D341Med (cell line): ENCODE measurements at places on chromosomes 2 and 18.
A peak's percentile ranks its signal among the peaks of the same experiment; 100 is the strongest.

DNA sequence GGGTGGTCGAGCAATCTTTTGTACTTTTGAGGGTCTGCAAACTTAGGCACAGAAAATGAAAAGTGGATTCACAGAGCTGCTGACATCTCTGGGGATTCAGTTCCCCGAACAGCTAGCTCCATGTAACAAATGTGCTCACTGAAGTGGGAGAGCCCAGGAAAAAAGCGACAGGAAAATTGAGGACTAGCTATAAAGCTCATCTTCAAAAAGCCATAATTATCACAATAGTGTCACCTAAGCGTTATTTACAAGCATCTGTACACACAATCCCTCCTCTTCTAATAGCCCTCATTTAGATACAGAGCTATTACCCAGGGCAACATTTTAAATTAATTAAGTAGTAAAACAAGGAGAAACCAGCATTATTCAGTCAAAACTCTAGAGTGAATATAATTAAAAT is 36.1 kb downstream of the RNF152 start:
- no peak for DNase-seq

DNA sequence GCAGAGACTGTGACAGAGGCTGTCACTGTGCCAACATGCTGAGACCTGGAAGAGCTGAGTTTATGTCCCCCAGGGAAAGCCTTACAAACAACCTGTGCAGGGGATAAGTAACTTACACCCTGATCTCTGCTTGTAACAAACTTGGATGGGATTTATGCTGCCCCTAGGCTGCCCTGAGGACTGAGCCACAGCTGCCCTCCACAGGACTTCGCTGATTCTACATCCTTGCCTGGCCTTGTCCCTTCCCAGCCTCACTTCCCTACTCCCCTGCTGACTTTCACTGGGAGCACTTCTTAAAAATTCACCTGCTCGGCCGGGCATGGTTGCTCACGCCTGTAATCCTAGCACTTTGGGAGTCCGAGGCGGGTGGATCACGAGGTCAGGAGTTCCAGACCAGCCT is 45.9 kb upstream of the ASAP2 start:
- DNase-seq: no peak

DNA sequence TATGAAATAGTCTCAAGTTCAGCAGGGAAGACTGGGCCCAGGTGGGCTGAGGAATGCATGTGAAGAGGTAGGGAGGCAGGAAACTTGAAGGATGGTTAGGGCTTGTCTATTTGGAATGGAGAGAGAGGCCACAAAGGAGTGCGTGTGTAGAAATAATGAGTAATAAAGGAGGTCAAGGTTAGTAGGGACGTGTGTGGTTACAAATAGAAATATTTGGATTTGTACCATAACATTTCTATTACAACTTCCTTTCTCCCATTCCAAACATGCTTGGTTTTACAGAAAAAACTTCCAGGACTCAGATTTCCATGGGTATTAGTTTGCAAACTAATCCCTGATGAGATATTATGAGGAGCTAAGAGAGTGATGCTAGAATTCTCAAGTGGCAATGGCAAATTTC is 280.6 kb downstream of the NCKAP5 start:
- DNase-seq: no peak

GRCh38 chr2:226184940-226185615 is 614.5 kb downstream of the IRS1 start:
- no peak for DNase-seq

- no peak for DNase-seq
Observed at GRCh38 chr2:139518321-139518720, 738.1 kb upstream of the NXPH2 start.

DNA sequence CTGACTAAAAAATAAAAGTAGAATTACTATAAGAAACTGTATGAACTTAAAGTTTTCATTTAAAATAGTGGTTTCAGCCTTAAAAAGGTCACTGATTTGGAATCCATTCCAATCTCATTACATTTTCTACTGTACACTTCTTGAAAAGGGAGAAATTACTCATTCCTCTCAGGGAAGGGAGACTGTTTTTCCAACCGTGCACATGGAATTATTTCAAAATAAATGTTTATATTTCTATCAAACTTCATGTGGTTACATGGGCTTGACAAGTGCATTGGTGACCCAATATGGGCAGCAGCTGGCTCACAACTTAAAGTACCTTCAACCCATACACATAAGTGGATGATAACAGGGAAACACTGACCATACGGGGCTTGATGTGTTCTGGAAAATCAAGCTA is 324.5 kb upstream of the THUMPD2 start:
- DNase-seq: no peak

- DNase-seq: no peak
Observed at GRCh38 chr2:95063086-95063958, 37.8 kb downstream of the MAL start.

GRCh38 chr2:64459575-64459974 is 5.6 kb downstream of the LGALSL start:
- no peak for DNase-seq

DNA sequence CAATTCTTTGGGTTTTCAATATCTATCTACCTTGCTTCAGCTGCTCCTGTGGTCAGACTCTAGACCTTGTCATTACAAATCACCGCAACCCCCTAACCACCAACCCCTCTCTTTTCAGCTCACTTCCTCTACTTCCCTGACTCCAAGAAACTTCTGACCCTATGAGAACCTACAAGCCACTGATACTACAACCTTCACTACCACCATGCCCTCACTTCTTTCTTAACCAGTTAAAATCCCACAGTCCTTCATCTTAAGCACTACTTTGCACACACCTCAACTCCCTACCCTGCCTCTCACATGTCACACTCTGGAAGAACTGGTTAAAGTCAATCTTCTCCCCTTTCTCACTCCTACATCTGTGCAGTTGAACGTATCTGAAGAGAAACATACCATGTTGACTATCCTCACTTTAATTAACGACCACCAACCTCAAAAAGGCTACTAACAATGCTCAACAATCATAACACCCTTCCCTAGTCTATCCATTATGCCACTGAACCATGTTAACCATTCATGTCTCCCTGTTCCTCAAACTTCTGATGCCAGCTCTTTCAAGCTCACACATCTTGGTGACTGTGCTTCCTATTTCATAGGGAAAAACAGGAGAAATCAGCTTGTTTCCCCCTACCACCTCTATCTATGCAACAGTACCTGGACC is 12.6 kb downstream of the EIF2AK3 start:
- DNase-seq: no peak

DNA sequence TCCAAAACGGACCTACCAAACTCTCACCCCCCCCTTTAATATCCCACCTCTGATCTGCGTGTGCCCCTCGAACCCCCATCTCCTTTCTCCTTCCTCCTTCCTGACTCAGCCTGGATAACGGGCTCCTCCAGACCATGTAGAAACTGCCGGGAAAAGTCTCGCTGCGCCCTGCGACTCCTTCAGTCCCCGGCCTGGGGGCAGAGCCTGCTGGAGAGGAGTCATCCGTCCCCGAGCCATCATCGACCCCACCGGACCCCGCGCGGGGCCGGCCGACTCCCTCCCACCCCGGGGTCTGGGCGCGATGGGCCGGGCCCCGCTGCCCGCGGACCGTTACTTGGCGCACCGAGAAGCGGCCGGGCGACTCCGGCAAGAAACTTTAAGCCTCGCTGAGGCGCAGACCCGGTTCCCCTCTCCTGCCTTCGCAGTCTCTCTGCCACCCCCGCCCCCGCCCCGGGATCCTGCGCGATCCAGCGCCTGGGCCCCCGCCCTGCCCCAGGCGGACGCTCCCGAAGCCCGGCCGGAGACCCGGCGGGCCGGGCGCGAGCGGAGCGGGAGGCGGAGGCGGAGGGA is 3.4 kb downstream of the ZEB2 start:
- DNase-seq: peak; percentile 65

GRCh38 chr2:71277536-71278103 is 50.7 kb upstream of the PAIP2B start:
- peak; percentile 80 for DNase-seq
